ENCODE measurements at places on chromosomes 1 and 21.

GRCh38 chr1:233367057-233367803 is 39.7 kb downstream of the MAP3K21 start:
- no peak for DNase-seq

DNA sequence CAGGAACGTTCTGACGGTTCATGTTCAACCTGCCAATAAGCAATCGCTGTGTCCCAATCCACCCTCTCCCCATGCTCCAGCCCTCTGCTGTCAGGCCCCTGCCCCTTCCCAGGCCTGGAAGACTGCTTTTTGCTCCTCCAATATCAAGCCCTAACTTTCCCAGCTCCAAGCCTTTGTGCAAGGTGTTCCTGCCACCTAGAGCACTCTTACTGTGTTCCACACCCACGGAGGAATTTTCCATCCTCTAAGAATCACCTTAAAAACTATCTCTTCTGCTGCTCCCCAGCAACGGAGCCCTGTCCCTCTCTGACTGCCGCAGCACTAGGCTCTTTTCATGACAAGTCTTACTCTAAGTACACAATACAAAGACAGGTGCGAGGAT is 657.9 kb downstream of the AJAP1 start:
- no peak for DNase-seq

GRCh38 chr1:86948212-86948611 is 33.8 kb downstream of the HS2ST1 start:
- no peak for DNase-seq

GRCh38 chr1:201982082-201982622 is 296 bp upstream of the RNPEP start:
- DNase-seq = peak; percentile 65

DNA sequence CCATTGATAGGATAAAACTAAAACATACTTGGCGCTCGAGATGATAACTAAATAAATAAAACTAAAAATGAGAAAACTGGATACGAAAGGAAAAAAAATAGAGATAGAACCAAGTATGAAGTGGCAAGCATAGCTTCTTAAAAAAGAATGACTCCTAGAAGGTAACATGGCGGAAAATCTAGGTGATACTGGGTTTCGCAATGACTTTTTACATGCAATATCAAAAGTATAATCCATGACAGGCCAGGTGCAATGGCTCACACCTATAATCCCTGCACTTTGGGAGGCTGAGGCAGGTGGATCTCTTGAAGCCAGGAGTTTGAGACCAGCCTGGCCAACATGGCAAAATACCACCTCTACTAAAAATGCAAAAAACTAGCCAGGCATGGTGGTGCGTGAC is 70.7 kb downstream of the ACBD6 start:
- no peak for DNase-seq

- DNase-seq = no peak
Measured at GRCh38 chr1:158115126-158115525, 65.6 kb upstream of the CD1D start.

DNA sequence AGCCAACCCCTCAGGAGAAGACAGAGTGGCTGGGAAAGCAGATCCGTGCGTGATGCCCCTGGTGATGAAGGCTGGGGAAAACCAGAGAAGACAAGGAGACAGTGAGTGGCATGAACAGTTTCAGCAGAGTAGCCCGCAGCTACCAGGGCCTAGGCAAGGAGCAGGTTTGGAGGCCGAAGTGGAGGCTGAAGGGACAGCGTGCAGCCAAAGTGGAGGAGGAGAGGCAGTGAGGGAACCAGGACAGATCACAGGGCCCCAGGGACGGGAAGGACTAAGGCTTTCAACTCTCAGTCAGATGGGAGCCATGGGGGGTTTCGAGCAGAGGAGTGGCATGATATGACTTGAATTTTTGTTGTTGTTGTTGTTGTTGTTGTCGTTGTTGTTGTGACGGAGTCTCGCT is 59.9 kb upstream of the SELENON start:
- no peak for DNase-seq

All from activated CD4-positive, alpha-beta T cell treated with anti-CD3 and anti-CD28 coated beads for 24 hours (primary cell).